GM12878 (cell line): ENCODE measurements at places on chromosomes 1 and 21. TPM values are rescaled to one million over a fixed set of nuclear protein-coding genes. Genes with fewer than 3 reads are reported as not detected.
A peak's percentile ranks its signal among the peaks of the same experiment; 100 is the strongest.

- DNase-seq = no peak
These were observed 84.6 kb upstream of the SSX2IP start for GRCh38 chr1:84774669-84775534.

DNA sequence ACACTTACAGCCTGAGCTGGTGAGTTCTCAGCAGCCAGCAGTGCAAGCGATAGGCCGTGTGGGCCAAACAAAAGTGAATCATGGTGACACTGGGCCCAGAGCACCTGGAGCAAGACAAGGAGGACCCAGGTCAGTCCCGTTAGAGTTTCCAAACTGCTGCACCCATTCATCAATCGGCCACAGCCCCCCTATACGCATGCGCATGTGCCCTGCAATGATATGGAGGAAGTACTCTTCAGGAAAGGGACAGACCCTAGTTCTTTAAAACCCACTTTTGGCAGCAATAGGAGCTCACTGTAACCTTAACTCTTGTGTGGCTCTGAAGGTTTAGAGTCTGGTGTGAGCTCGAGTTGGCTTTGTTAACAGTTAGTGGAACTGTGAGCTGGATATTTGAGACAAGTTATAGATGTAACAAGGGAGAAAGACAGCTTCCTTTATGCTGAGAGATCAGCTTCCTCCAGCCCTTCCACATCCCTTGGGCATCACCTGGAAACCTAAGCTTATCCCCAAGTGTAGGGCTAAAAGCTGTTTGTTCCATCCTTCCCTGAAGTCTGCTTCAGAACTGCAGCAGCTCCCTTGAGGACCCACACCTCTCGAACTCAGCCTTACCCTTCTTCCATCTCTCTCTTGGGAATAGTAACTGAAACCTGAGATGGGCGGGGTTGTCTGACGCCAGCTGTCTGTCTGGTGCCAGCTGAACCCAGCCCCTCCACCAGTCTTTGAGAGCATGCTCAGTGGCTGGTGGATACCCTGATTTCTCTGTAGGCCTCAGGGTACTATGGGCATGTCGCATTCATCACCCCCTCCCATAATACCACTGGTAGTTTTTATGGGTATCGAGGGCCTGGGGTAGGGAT, 17.7 kb downstream of the NMNAT1 start:
- peak; percentile 27 for DNase-seq

- DNase-seq = no peak
These were observed 389 bp downstream of the SEMA6C start for GRCh38 chr1:151146072-151146411.

The C1orf94 gene
- not detected in 2 replicates for total RNA-seq

The ST6GALNAC5 gene
- total RNA-seq = 0.13 TPM in 1 of 2 replicates, not detected in the other

The LAPTM5 gene
- total RNA-seq = 740 and 758 TPM in 2 replicates

- DNase-seq = no peak
These were observed 481.7 kb upstream of the NR5A2 start for GRCh38 chr1:199545780-199546179.

DNA sequence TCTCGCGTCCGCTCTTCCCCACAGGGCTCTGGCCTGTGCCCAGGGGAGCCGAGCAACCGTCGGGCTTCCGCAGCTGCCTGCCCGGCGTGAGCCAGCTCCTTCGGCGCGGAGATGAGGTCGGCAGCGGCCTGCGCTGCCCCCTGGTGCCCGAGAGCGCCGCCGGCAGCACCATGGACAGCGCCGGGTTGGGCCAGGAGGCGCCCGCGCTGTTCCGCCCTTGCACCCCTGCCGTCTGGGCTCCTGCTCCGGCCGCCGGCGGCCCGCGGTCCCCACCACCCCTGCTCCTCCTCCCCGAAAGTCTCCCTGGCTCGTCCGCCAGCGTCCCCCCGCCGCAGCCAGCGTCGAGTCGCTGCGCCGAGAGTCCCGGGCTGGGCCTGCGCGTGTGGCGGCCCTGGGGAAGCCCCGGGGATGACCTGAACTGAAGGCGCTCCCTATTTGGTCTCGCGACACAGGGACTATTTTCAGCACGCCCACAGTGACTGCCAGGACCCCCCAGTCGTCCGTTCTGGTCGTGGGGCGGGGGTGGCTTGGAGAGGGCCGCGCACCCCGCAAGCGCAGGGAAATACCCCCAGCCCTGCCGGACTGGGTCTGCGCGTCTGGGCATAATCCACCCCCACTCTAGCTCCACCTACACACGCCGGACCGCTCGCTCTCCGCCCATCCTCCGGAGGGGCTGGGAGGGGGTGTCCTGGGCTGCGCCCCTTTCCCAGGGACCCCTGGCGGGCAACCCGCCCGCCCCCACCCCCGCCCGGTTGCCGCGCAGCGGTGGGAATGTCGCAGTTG, 1.3 kb downstream of the HES3 start:
- no peak for DNase-seq

The MAD2L2 gene
- total RNA-seq = 58.0 and 59.1 TPM in 2 replicates
